ENCODE measurements at places on chromosomes 11 and 22.
A peak's percentile ranks its signal among the peaks of the same experiment; 100 is the strongest.

- no peak for DNase-seq
These were observed 10.4 kb upstream of the AGBL2 start for GRCh38 chr11:47725442-47726117.

DNA sequence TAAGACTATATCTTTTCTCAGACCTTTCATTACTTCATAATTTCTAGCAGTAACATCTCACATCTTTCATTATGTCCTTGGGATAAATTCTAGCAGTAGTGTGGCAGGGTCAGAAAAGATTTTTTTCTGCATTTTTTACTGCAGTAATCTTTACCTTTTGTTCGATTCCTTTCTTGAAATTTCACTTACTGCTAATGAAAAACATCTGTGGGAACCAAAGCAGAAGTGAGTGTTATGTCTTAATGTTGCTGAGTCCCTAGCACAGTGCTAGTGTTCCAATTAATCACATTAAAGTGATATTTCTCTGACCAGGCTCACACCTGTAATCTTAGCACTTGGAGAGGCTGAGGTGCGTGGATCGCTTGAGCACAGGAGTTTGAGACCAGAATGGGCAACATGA is 123.6 kb downstream of the EHF start:
- no peak for DNase-seq

DNA sequence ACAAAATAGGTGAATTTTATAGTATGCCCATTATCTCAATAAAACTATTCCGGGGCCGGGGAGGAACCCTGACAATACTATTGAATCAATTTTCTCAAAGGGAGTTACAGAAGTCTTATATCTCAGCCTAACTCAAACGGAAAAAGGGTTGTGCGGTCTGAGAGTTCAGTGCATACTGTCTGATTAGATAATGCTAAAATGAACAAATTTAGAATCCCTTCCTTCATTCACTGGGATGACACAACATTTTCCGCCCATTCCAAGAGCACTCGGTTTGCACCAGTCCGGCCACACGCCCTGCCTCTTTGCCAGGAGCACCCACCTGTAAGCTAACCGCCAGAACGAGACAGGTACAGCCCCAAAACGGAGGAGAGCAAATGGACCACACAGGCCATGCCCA is 50.0 kb upstream of the NFRKB start:
- DNase-seq = no peak

DNA sequence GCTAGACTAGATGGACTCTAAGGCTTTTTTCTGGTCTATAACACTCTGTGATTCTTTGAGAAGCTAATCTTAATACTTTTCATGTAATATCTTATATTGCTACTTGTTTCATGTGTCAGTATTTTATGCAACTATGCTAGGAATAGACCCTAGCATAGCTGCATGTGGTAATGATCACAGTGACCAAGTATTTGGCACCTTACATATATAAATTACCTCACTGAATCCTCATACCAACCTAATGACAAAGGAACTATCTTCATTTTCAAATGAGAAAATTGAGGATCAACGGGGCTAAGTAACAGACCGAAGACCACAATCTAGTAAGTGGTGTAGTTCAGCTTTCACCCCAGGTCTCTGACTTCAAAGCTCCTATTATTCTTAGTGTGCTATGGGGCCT is 327.3 kb upstream of the PITPNB start:
- no peak for DNase-seq

DNA sequence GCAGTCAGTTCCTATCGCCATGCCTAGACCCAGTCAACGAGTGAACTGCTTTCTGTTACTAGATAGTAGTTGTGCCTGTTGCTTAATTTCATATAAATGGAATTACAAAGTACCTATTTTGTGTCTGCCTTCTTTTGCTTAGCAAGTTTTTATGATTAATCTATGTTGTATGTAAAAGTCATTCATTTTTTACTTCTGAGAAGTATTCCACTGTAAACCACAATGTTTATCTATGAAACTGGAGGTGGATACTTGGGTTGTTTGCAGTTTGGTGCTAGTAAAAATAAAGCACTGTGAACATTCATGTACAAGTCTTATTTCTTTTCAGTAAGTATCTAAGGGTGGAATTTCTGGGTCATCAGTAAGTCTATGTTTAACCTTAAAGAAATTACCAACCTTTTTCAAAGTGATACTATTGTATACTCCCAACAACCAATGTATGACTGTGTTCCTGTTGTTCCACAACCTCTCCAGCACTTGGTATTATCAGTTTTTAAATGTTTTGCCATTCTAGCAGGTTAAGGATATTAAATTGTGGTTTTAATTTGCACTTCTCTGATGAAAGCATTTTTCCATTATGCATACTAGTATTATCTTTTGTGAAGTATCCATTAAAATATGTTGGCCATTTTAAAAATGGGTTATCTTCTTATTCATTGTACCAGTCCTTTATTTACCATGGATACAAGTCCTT is 68.2 kb downstream of the DNAJC24 start:
- no peak for DNase-seq

DNA sequence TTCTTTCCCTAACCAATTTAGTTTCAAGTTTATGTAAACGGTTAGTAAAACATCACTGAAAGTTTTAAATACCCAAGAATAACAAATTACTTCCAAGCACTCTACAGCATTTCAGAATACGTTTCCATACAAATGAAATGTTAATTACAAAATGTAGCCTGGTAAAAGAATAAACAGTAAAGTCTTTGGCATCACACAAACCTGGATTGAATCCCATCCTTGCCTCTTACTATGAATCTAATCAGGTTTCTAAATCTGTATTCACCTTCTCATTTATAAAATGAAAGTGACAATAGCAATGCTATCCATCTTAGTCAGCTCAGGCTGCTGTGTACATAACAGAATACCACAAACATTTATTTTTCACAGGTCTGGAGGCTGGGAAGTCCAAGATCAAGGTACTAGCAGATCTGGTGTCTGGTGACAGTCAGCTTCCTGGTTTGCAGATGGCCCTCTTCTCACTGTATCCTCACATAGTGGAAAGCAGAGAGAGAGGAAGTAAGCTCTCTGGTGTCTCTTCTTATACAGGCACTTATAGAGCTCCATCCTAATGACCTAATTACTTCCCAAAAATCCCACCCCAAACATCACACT is 19.2 kb downstream of the FAM168A start:
- no peak for DNase-seq

DNA sequence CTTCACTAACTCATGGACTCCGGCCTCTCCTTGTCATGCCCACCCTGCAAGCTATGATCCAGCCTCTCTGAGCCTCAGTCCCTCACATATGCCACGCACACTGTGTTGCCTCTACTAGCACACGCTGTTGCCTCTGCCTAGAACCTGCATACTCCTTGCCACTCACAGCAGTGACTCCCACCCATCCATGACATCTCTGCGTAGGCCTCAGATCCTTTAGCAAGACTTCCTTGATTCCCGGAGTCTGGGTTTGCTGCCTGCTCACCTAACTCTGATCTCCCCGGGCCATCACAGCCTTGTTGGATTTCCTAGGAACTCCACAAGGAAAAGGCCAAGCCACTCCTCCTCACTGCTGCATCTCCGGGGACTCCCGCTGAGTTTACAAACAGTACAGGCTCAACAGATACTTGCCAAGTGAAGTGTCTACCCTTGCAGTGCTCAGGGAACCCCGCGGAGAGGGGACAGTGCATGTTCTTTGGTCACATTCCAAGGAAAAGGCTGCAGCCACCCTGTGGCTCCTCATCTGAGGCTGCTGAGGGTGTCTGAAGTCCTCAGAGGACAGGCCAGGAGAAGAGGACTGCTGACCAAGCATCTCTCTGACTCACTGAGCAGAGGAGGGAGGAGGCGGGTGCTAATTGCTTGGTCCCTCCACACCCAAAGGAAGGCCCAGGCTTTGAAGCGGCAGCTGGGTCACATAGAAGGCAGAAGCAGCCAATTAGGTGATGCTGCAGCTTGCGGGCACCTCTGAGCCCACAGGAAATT is 42.4 kb upstream of the NAV2 start:
- peak; percentile 80 for DNase-seq

DNA sequence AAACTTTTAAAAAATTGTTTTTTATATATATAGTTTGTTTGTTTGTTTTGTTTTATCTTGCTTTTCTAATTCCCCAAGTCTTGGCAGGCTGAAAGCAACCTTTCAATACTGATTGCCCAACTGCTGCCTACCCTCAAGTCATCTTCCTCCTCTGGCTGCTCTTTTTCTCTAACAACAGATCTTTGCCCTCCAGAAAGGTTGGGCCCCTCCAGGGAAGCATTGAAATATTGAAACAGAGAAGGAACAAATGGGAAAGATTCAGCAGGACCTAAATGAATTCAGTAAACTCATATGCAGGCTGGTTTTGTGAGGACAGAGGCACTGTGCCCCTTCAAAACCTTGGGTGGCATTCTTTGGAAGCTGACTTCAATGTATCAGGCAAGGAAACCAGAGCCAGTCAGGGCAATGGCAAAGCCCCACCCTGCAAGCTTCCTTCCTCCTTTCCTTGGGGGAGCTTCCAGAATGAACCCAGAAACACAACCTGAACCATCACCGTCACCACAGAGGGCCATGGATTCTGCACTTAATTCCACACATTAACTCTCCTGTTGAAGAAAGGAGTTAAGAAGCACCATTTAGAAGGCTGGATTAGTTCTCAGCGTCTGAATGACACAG is 815 bp upstream of the MS4A6A start:
- DNase-seq = no peak

Measured in putamen (tissue), 1 donor.